ENCODE measurements at places on chromosomes 2 and 18.
A peak's percentile ranks its signal among the peaks of the same experiment; 100 is the strongest.

- no peak for DNase-seq
Observed at GRCh38 chr18:38575648-38576047, 1010.0 kb upstream of the CELF4 start.

GRCh38 chr2:153770359-153770991 is 101.2 kb upstream of the GALNT13 start:
- DNase-seq: no peak

GRCh38 chr2:47041891-47042684 is 113.0 kb downstream of the STPG4 start:
- DNase-seq: no peak

DNA sequence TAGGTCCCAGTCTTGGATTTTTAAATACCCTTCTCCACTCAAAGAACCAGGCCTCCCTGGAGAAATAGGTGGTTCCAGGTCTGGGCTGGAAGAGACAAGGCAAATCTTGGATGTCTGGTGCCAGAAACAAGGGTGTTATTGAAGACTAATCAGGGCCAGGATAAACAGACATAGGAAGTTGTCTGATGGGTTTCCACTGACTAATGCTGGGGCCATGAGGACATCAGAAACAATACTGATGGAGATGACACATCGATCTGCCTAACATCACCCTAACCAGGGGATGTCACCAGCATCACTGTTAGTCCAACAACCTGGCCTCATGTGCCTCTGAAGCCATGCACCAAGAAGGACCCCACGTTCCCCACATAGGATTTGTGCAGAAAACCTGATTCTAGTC is 42.5 kb upstream of the GLI2 start:
- no peak for DNase-seq

DNA sequence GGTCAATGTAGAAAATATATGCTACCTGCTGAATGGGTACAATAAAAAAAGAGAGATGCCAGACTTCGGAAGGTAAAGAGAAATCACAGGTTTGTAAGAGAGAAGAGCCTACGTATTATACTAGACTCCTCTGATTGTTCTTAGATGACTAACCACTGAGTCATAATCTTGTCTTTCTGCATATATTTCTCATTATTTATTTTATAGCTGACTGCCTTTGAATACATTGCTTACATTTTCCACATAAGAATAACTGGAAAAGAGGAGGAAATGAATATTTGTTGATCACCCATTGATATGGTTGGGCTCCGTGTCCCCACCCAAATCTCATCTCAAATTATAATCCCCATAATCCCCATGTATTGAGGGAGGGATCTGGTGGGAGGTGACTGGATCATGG is 90.3 kb upstream of the RAB27B start:
- DNase-seq: peak; percentile 57

DNA sequence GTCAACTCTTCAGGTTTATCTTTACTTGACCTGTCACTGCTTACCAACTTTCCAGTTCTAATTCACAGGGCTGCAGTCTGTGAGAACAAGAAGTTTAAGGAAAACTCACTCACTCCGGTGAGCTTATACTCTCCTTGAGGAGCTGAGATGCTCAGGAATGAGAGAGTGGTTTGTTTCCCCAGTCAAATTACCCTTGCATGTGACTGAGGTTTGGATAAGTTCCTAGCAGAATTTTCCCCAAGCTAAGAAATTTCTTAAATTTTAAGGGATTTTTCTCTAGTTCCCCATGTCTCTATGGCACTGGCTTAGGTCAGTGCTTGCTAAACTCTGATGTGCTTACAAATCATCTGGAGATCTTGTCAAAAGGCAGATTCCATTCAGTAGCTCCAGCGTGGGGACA is 12.8 kb upstream of the CCDC85A start:
- no peak for DNase-seq

GRCh38 chr2:235699576-235699975 is 205.7 kb downstream of the AGAP1 start:
- no peak for DNase-seq

DNA sequence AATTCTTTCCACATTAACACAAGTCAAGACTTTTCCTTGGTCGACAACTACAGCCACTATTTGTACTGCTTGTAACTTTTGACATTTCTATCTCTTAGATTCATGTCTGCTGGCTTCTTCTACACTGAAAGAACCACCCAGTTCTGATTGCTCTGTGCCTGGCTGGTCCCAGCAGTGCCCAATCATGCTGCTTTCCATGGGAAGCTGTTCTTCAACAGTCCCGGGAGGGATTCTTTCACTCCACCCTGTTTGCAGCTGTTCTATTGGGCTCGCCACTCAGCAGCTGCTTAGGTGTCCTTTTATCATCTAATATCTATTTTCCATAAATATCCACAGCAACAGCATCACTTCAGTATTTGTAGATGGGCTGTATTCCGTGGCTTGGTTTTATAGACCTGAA is 471.1 kb upstream of the SMIM21 start:
- no peak for DNase-seq

DNA sequence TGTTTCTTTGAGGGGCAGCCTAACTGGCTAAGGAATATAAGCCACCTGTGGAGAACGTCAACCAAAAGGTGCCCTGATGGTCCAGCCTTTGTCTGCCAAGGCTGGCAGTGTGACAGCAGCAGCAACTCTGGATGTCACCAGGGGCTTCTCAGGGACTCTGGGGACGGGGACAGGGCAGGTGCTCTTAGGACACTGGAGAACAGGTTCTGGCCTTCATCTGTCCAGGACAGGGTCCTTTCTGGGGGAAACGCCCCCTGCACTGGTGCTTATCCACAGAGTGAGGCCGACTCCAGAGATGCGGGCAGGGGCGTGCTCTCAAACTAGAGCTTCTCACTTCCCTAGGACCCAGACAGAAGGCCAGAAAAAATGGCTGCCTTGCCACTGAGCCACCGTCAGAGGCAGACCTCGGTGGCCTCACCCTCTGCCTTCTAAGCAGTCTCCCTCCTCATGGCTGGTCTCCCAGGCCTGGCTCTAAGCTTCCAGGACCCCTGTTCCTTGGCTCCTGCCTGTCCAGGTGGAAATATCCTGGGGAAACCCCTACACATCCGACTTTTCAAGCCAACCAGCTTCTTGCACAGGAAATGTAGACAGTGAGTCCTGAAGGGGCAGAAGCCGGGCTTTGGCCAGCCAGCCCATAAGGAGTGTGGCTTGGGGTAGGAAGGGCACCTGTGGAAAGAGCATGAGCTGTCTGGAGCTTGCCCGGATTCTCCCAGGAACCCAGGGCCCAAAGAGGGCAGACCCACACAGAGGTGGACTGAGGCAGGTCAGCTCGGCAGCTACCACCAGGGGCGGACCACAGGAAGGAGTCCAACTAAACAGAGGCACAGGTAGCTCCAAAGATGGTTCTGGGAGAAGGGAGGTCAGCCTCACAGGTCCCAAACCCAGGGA is 11.3 kb upstream of the SFXN5 start:
- DNase-seq: no peak

GRCh38 chr2:107772353-107772752 is 54.3 kb upstream of the RGPD4 start:
- no peak for DNase-seq

- DNase-seq: no peak
Observed at GRCh38 chr2:120338015-120338414, 7.9 kb upstream of the INHBB start.

DNA sequence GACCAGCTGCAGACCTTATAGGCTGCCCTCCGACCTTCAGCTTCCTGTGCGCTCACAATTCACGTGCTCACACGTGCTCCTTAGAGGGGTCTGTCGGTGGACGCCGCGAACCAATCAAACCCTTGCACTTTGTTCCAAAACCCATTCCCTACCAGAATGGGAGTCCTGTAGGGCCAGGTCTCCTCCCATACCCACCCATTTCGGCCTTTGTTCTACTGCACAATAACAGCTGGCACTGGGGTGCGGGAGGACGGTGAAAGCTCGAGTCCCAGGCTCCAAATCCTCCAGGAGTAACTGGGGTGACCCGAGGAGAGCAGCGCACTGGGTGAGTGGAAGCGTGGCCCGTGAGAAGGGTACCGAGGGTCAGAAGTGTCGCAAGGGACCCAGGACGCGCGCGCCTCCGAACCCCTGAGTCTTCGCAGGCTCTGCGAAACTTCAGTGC is 13.0 kb downstream of the SIX3 start:
- DNase-seq: no peak

DNA sequence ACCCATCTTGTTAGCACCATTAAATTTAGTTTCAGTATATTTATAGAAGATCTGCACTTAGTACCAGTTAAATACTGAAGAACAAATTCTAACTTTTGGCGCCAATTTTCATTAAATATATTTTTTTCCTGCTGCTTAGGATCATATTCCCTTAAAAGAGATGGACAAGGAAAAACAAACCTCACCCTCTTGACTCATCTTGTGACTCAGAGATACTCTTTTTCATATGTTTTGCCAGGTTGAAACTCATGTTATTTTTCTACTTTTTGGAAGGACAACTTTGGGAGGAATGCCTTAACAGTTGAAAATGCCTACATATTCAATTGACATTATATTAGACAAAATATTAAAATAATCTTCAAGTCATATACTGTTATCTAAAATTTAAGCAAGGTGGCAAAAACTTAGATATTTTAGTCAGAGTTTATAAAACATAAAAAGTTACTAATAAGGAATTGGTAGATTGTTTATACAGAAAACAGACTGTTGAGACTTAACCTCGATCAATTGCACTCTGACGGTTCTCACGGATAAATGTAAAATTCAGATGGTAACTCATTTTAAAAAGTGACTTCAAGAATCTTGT is 36.2 kb downstream of the PNO1 start:
- peak; percentile 43 for DNase-seq

GRCh38 chr2:102063941-102064678 is 72.3 kb downstream of the IL1R2 start:
- DNase-seq: peak; percentile 99

DNA sequence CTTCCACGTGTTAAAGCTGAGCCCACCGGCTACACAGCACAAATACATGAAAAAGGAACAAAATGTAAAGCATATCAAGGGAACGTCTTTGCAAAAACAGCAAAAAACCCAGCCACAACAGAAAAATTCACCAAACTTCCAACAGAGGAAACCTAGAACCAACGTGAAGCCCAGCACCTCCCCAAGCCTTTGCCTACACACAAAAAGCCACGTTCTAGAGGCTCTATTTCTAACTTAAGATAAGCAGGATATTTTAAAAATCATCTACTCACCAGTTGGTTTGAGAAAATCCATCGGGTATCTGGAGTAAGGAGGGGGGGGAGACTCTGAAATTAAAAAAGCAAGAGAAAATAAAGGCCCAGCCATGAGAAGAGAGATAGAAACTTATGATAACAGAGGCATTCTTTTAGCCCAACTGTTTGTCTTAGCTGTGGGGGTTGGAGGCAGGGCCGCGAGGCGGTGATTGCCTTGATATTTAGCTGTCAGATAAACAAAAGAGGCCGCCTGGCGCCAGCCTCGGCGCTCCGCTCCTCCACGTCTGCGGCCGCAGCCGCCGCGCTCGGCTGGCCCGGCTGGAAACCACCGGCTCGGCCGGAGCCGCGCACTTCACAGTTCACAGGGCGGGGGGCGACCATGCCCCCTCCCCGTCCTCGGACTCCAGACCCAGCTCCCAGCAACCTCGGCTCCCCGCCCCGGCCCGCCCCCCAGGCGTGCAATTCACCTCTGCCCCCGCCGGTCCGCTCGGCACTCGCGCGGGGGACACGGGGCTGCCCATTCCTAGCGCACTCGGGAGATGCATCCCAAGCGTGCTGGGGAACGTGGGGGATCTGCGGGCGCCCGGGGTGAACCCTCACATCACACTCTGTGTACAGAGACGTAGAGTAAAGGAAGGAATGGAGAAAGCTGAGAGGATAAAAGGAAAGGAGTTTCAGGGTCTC is 2.4 kb downstream of the SMAD7 start:
- no peak for DNase-seq

- DNase-seq: no peak
Observed at GRCh38 chr2:44296653-44297052, 21.4 kb downstream of the SLC3A1 start.

GRCh38 chr2:39335930-39336329 is 92.2 kb upstream of the CDKL4 start:
- no peak for DNase-seq
